CD4-positive, alpha-beta T cell treated with Interleukin-6 for 4 hours (primary cell): ENCODE measurements at places on chromosomes 6 and 20.

- DNase-seq = no peak
Measured at GRCh38 chr6:113833537-113833936, 23.6 kb upstream of the MARCKS start.

- no peak for DNase-seq
Measured at GRCh38 chr6:166162599-166163342, 4.9 kb downstream of the TBXT start.

DNA sequence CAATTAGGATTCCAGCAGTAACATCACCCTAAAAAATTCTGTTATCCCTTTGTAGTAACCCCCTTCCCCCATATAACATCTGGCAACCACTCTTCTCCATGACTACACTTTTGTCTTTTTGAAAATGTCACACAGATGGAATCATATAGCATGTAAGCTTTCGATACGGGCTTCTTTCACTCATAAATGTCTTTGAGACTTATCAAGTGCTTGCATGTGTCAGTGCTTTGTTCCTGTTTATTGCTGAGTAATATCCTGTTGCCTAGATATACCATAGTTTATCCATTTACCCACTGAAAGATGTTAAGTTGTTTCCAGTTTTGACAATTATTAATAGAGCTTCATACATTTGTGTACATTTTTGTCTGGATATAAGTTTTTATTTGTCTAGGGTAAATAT lies 10.4 kb upstream of the SNPH start:
- DNase-seq = no peak

DNA sequence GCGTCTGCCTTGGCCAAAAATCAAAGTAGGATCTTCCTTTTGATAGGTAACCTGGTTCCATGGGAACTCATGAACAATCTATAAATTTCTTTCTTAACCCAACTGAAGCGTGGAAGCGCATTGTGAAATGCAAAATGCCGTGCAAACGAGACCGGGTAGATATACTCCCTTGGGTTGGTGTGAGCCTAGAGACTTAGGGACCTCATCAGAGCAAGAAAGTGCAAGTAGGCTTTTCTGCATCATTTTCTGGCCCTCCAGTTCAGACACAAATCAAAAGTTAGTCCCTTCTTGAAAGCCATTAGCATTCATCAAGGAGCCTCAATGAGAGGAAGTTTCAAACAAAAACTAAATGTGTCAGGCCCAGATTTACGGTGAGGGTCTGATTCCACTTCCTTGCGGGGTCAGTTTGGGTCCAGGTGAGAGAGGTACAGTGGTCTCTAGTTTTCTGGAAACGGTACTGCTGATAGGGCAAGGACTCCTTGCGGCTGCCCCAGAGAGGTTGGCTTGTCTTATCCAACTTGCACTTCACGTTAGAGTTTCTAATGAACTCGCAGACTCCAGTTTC lies 5.3 kb upstream of the ZNF184 start:
- DNase-seq = peak; percentile 13

DNA sequence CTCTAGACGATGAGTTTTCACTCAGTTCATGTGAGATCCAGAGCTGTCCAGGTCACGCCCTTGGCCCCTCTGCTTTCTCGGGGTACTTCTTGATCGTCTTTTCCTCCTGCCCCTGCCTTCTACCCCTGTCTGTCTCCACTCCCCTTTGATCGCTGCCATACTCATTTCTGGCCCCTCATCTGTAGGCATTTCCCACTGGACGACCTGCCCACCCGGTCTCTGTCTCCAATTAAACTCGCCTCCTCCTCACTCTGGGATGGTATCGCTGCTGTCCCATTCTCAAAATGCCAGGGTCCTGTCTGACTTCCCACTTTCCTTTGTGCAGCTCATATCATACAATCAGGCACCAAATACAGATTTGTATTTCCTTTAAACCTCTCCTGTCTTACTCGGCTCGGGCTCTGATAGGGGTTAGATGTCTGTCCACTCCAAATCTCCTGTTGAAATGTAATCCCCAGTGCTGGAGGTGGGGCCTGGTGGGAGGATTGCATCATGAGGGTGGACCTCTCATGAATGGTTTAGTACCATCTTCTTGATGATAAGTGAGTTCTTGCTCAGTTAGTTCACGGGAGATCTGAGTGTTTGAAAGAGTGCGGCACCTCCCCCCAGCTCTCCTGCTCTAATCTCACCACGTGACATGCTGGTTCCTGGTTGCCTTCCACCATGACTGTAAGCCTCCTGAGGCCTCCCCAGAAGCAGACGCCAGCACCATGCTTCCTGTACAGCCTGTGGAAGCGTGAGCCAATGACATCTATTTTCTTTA lies 3.5 kb upstream of the SYNJ2 start:
- no peak for DNase-seq

GRCh38 chr6:116975600-116975999 lies 98.6 kb downstream of the RFX6 start:
- no peak for DNase-seq

DNA sequence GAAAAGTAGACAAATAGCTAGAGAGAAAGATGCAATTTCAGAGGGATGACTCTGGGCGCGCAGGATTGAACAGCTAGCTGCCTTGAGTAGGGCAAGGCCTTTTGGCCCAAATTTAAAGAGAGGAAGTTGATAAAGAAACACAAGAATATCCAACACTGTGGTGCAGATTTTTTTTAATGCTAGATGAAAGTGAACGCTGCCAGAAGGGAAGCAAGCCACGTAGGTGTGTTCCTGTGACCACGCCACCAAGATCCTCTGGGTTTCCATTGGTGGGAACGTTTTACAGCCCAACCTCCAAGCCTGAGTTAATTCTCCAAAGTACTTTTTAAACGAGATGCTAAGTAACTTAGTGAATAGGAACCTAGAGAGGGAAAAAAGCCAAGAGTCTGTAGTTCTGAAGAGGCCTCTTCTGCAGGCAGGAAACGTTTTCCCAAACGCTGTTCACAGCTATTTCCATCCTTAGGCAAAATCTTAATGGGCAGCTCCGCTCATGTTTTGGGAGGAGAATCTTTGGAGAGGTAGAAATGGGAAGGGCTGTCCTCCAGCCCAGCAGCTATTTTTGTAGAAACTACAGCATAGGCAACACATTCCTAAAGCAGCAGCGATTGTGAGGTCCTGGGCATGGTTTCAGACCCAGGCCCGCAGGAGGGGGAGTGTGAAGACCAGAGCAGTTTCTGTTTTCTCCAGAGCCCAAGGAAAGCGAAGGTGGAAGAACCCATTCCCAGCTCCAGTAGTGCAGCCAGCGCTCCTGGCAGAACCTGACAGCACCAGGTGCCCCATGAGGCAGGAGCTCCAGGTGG lies 8.2 kb downstream of the LY86 start:
- no peak for DNase-seq

GRCh38 chr6:32973144-32974015 lies 5.0 kb downstream of the BRD2 start:
- DNase-seq = peak; percentile 52

GRCh38 chr20:60365882-60366281 lies 407.7 kb downstream of the CDH26 start:
- no peak for DNase-seq

DNA sequence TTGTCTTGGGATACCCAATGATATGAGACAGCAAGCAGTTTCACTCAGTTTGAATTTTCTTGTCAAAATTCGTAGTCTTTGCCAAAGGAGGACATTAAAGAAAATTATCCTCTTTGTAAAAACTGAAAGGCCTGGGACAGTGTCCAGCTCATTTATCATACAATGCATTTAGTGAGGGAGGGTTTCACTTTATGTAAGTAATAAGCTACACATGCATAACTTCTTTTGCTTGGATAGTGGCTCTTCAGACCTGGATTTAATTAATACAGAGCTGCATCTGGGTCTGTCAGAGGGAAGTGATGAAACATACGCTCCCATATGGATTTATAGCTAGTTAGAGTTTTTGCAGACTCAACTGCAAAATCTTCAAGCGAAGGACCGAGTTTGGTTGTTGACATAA lies 175.6 kb downstream of the PHACTR1 start:
- DNase-seq = no peak
